ENCODE measurements at places on chromosomes 1 and 21.

DNA sequence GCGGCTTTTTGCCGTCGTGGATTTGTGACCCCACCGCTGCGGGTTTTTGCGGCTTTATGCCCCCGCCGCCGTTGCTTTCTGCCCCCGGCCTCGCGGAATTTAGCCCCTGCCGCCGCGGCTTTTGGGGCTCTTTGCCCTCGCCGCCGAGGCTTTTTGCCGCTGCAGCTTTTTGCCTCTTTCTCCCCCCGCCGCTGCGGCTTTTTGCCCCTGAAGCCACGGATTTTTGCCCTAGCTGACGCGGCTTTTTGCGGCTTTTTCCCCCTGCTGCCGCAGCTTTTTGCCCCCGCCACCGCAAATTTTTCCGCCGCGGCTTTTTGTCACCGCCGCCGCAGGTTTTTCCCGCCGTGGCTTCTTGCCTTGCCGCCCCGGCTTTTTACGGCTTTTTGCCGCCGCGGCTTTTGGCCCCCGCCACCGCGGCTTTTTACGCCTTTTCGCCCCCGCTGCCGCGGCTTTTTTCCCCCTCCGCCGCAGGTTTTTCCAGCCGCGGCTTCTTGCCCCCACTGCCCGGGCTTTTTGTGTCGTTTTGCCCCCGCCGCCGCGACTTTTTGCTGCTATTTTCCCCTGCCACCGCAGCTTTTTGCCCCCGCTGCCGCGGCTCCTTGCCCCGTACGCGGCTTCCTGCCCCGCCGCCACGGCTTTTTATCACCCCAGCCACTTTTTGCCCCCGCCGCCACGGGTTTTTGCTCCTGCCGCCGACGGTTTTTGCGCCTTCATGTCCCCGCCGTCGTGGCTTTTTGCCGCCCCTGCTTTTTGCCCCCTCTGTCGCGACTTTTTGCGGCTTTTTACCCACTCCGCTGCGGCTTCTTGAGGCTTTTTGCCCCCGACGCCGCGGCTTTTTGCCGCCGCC lies 3933.6 kb downstream of the SRGAP2C start:
- no peak for DNase-seq

- no peak for DNase-seq
These were observed 42.7 kb upstream of the SLC16A1 start for GRCh38 chr1:112998592-112999235.

DNA sequence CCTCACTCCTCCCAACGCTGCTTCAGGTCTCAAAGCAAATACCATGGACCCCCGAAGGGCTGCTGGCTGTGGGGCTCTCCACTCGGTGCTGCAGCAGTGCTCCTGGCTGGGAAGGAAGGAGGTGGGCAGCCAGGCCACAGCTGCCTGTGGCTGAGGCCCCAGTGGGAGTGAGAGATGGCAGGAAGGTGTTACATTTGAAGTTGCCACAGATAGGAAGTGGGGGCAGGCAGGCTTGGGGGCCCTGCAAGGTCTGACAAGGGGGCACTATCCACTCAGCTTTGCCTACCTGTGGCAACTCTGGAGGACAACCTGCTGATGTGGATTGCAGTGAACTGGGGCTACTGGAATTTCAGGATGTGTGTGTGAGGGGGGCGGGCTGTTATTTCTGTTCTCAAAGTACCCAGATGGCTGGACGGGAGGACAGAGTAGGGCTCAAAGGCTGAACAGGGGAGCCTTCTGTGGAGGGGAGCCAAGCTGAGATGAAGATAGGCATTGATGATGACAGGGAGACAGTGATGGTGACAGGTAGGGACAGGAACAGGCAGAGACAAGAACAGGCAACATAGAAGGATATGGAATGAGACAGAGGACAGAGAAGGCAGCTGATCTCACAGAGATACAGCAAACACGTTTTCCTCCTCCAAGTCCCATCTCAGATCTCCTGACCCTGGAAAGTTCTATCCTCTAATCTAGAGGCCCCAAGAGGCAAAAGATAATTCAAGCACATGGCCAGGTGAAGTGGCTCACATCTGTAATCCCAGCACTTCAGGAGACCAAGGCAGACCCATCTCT lies 1.8 kb downstream of the ZNF683 start:
- no peak for DNase-seq

- no peak for DNase-seq
These were observed 31.1 kb upstream of the HSD3B1 start for GRCh38 chr1:119475866-119476439.

- no peak for DNase-seq
These were observed 96.9 kb downstream of the ZNF644 start for GRCh38 chr1:90924982-90925381.

GRCh38 chr1:114025609-114026401 lies 46.5 kb downstream of the OLFML3 start:
- no peak for DNase-seq

DNA sequence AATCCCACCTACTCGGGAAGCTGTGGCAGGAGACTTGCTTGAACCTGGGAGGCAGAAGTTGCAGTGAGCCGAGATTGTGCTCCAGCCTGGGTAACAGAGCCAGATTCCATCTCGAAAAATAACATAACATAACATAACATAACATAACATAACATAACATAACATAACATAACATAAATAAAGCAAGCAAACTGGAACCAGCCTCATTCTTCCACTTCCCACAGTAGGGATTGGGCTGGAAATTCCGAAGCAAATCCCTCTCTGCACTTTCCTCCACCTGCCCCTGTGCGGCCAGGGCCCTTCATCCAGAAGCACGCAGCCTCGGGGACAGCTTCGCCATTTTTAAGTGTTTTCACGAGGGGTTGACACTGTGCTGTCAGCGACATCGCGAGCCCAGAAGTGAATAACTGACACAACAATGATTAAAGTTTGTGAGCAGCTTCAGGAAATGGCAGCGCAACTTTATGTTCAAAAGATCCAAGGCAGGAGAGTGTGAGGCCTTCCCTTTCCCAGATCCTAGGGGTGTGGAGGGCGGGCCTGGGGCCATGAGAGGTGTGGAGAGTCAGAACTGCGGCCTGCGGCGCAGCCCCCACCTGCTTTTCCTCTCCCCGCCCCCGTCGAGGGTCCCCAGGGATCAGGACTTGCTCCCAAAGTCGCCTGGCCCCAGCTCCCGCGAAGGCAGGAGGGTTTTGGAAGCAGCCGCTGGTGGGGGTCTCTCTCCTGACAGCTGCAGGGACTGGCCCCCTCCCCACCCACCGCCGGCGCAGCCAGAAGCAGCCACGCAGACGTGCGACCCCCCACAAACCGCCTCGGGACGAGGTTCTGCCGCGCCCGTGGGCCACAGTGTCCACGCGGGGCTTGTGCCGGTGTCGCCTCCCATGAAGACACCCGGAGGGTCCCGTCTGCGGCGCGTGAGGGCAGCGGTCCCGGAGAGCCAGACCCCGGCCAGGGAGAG lies 651 bp upstream of the GABRD start:
- DNase-seq, result no peak

- no peak for DNase-seq
These were observed 155.9 kb downstream of the ASTN1 start for GRCh38 chr1:177008653-177009052.

DNA sequence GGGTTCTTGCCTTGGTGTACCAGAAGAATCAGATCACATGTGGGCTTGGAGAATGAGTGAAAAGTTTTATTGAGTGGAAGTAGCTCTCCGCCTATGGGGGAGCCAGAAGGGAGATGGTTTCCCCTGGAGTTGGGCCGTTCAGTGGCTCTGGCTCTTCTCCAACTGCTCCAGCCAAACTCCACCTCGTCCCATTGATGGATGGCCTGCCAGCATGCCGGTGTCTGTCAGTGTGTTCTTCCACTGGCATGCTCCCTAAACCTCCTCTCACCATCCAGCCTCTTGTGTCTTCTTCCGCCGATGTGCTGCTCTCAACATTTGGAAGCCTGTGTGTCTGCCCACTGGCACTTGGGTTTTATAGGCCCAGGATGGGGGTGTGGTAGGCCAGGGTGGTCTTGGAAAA lies 119.4 kb downstream of the MAP3K21 start:
- DNase-seq, result no peak

GRCh38 chr21:14762327-14762726 lies 216.2 kb upstream of the SAMSN1 start:
- no peak for DNase-seq

DNA sequence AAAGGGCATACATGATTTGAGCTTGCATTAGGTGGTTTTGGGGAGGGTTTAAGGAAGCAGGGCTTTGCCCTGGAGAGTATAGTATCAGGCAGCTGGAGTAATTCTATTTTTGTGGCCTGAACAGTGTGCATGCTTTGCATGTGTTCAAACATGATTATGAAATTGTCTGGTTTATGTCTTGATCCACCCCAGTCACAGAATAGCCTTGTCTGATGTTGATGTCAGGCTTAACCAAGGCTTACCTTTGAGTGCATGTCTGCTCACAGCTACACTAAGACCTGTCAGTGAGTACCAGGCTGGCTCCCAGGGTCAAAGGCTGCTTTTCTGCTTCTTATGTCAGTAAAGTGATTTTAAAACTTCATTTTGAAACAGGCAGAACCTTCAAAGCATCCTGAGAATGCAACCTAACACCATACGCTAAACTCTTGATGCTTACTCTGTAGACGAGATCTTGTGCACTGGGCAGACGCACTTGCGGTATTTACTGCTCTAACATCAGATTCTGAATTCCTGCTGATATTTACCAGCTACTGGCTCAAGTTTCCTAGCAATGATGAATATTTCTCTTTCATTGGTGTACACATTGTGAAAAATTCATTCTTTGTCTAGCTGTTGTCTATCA lies 78.9 kb downstream of the MAP3K21 start:
- DNase-seq, result no peak

GRCh38 chr1:231792634-231793033 lies 166.0 kb downstream of the DISC1 start:
- DNase-seq, result no peak

DNA sequence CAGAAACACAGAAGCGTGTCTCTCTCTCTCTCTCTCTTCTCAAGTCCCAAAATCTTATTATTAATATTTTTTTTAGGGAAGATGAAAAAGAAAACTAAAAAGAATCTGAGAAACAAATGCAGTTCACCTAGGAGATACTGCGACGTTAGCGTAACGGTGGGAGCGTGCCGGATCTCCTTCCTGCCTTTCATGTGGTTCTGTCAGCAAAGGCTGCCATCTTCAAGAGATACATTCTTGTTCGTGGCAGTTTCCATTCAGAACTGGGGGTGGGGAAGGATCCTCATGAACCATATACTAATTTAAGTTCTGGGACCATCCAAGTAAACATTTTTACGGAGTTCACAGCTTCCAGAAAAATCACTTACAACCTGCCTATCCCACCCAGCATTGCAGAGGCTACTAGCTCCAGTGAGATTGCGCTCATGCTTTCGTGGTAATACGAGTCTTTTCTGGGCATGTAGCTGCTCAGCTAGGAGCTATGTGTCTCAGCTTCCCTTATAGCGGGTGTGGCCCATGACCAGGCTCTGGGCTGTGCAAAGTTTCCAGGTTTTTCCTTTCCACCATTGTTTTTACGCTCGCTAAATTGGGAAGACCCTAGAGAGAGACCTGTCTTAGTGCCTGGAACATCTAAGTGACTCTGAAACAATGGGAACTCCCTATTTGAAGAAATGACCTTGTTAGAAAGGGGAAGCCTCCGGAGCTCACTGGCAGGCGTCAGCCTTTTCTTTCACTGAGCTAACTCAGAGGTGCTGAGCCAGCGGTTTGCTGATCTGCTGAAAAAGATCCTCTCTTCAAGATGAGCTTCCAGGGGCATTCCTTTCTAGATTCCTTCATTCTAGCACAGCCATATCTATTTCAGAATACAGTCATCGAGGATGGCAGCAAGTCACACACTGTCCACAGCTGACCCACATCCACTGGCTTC lies 17.3 kb downstream of the SLAMF1 start:
- DNase-seq, result no peak

DNA sequence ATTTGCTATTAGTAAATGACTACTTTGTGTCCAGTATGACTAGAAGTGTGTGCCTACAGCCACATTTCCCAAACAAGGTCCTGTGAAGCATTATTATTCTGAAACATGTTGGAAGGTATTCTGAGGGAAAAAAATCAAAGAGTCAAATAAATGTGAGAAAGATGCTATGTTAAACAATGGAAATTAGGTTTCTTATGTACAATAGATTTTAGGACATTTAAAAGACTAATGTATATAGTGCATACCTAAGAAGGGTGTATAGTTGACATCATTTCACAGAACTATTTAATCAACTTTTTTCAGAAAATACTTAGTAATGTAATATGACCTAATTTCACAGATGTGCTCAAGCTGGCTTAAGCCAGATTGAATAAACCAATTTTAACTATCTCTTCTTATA lies 582.5 kb downstream of the USP25 start:
- DNase-seq, result no peak

DNA sequence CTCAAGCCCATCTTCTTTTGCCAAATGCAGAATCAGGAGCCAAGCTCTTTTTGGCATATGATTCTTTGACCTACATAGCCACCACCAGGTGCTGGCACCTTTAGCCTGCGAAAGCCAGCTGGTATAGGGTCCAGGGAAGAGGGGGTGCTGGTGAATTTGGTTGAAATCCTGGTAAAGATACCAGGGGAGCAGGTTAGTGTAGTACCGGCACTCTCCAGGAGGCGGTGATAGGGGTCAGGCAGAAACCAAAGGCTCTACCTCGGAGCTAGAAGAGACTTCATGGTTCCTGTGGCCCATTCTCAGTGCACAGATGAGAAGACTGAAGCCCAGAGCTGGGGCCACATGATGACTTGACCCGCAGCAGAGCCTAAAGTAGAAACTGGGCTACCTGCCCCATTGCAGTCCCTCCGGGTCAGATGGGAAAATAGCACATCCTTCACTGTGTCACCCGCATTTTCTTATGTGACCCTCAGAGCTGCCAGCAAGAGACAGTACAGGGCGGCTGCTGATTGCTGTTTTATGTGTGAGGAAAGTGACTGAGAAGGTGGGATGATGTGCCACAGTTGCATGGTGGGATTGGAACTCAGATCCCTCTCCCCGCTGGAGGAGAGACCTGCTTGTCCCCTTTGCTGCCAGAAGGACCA lies 36.0 kb upstream of the IL19 start:
- DNase-seq, result peak; percentile 67

DNA sequence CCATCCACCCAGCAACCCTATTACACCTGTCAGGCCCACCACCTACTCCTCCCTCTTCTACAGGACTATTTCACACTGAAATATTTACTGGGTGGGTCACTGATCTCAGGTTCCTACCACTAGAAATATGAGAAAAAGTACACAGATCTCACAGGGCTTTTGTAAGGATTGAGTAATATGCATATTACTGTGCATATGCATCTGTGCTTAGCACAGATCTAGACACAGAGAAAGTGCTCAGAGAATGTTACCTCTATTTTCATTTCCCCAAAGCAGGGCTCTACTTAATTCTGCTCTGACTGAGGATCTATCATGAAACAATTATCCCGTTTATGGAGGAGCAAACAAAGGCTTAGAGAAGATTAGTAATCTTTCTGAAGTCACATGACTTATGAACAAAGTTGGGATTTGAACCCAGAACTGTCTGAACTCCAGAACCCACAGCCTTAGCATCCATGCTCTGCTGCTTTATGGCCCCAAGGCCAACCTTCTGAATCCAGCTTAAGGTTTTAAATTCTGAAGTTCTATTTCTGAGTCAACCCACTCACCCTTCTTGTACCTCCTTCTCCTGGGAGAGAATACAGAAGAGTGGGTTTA lies 11.8 kb downstream of the TSSK3 start:
- no peak for DNase-seq
